Calu3 (cell line): ENCODE measurements at places on chromosomes 4 and X. TPM values are rescaled to one million over a fixed set of nuclear protein-coding genes. Genes with fewer than 3 reads are reported as not detected.

Gene RNF212
- total RNA-seq, result not detected in 2 replicates

DNA sequence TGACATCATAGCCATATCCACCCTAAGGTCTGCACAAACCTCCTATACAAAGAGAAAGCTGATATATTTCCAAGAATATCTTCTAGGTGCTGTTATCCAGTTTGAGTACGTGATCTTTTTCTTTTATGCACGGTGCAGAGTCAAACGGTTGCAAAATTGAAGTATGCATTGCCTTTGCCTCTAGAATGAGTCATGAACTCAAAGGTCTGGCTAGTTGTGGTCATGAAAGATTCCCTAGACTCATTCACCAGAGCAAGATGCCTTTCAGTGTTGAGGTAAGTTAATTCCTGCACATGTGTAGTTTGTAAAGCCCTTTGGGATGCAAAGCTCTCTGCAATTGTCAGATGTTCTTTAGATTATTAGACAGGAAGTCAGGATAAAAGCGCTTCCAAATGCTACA lies 704.4 kb downstream of the PCDH19 start:
- H3K27me3 ChIP-seq, result no peaks in the 10 kb centered on the region
- no peaks in the 10 kb centered on the region for H3K36me3 ChIP-seq
- no peak overlapping the region for H3K4me3 ChIP-seq
- H3K27ac ChIP-seq, result no peak overlapping the region
- no peak for DNase-seq

GRCh38 chr4:10893395-10893794 lies 208.8 kb upstream of the CLNK start:
- DNase-seq, result peak; percentile 1
- no peak overlapping the region for H3K27ac ChIP-seq
- H3K36me3 ChIP-seq, result no peaks in the 10 kb centered on the region
- H3K4me3 ChIP-seq, result no peak overlapping the region
- peaks cover 15% of the 10 kb centered on the region for H3K27me3 ChIP-seq

Gene FGFRL1
- total RNA-seq, result 36.8 and 43.2 TPM in 2 replicates
